ENCODE measurements at places on chromosomes 16 and 17.

DNA sequence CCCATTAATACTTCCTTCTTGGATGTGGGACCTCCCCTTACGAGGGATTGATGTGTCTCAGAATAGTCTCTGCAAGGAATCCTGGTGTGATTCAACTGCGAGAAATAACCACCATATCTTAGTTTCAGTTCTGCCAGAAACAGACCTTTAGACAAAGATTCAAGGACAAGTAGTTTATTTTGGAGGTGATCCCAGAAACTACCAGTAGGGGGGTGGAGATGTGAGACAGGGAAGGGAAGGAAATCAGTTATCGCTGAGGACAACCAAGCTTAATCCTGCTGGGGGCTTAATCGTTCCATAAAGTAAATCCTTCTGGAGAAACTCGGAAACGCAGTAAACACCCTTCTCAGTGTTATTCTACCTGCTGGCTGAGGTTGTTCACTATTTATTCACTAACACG, 5.0 kb upstream of the SDR42E1 start:
- DNase-seq, result no peak

DNA sequence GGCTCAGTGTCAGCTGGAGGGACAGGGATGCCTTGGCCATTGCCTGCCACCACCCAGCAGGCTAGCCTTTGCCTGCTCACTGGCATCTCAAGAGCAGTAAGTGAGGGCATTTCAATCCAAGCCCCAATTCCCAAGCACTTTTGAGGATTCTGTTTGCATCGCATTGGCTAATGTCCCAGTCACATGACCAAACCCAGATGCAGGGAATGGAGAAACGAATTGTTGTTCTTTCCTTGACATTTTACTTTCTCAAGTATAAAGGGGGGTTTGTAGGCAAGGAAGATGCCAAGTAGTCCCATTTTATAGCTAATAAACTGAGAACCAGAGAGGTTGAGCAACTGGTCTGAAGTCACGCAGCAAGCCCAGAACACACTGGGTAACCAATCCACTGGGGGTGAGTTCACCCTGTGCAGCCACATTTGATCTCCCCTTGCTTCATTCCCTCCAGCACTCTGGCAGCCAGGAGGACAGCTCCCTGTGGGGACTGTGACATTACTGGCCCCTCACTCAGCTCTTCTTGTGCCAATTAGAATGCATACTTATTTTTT, 193.8 kb upstream of the CACNG3 start:
- no peak for DNase-seq

DNA sequence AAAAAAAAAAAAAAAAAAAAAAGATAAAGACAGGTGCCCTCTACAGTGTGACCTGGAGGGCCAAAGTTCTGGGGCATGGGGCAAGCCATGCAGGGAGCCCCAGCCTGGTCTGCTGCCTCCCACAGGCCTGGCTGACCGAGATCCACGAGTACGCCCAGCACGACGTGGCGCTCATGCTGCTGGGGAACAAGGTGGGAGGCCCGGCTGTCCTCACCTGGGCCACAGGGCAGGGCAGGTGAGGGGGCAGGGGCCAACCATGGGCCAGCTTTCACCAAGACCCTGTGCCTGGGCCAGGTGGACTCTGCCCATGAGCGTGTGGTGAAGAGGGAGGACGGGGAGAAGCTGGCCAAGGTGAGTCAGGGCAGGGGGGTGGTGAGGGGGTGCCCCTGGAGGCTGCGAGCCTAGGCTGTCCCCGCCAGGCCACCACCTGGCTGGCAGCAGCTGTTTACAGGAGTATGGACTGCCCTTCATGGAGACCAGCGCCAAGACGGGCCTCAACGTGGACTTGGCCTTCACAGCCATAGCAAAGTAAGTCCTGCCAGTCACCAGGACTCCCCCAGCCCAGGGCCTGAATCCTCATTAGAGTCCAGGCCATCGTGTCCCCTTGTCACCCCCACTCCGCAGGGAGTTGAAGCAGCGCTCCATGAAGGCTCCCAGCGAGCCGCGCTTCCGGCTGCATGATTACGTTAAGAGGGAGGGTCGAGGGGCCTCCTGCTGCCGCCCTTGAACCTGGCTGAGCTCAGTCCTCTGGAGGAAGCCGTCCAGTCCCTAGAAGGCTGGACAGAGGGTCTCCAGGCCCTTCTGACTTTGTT, 2.7 kb upstream of the TRAF7 start:
- DNase-seq, result no peak

DNA sequence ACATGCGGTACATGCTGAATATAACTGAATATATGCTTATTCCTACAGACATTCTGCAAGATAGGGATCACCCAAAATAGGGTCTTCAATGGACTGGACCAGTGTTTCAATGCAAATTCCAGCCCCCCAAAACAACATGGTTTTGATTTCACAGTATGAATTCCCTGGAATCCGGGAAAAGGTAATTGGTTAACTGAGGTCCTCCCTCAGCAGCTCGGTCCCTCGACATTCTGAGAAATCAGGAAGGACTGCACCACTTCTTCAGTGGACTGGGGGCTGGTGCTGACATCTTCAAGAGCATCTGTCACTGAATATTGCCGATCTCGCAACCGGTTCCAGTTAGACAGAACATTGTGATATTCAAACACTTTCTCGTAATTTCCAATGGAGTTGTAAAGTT, 25.1 kb downstream of the CHCT1 start:
- DNase-seq, result no peak

GRCh38 chr17:74407384-74407783, 24.5 kb upstream of the GPRC5C start:
- no peak for DNase-seq

GRCh38 chr17:913207-913606, 66.4 kb downstream of the NXN start:
- no peak for DNase-seq

DNA sequence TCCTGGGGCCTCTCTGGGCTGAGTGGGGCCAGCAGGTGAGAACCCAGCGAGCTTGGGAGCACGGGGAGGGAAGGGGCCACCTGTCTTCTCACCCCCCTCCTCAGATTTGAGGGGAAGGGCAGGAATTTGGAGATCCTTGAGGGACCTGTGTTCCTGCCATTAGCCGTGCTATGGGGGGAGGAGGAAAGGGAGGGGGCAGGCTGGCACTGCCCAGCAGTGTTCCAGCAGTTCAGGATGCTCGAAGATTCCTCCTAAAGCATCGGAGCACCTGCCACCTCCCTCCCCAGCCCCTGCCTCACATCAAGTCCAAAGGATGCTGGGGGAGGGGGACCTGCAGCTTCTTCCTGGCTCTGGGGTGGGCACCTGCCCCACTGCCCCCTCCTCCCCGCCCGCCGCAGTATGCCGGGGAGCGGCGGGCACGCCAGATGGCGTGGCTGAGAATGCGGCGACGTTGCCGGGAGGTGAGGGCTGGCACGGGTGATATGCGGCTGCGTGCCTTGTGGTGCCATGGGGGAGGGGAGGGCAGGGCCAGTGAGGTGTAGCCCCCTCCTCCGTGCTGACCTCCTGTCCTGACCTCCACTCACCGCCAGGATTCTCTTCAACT, 4.7 kb upstream of the NEUROD2 start:
- DNase-seq, result no peak

GRCh38 chr17:39167476-39167875, 1.5 kb upstream of the ARL5C start:
- DNase-seq, result no peak

DNA sequence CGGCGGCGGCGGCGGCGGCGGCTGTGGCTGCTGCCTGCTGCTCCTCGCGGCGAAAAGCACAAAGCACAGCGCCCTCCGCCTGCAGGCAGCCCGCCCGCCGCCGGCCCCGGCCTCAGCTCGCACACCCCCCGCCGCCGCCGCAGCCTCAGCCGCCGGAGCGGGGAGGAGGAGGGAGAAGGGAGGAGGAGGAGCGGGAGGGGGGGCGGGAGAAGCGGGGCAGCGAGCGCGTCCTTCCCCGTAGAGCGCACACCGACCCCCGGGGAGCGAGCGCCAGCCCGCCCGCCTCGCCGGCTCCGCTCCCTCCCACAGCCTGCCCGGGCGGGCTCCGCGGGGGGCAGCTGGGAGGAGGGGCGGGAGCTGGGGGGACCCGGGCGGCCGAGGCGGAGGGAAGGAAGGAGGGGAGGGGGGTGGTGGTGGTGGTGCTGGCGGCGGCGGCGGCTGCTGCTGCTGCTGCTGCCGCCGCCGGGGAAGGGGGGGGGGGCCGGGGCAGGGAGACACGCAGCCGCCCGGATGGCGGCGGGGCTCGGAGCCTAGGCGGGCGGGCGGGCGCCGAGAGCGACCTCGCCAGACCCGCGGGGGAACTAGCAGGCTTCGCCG, at the start of gene UBTF:
TSS of gene UBTF (minus strand) at position 60 of the 597 bp plus-strand sequence. CDS start 1,446 bp downstream, outside the sequence.
- DNase-seq, result peak; percentile 76

- no peak for DNase-seq
These were observed 966 bp downstream of the MIEN1 start for GRCh38 chr17:39729280-39729851.

DNA sequence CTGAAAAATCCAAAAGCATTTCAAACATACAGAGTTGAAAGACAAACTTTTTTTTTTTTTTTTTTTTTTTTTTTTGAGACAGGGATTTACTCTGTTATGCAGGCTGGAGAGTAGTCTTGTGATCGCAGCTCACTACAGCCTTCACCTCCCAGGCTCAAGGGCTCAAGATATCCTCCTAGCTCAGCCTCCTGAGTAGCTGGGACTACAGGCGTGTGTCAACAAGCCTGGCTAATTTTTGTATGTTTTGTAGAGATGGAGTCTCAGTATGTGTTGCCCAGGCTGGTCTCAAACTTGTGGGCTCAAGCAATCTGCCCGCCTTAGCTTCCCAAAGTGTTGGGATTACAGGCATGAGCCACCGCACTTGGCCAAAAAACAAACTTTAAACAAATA, 64.2 kb upstream of the KIFC3 start:
- DNase-seq, result no peak

- DNase-seq, result peak; percentile 83
These were observed 27.3 kb downstream of the TBC1D16 start for GRCh38 chr17:80008383-80008840.

- DNase-seq, result peak; percentile 66
These were observed 3.5 kb downstream of the ATP2A3 start for GRCh38 chr17:3960764-3961163.

DNA sequence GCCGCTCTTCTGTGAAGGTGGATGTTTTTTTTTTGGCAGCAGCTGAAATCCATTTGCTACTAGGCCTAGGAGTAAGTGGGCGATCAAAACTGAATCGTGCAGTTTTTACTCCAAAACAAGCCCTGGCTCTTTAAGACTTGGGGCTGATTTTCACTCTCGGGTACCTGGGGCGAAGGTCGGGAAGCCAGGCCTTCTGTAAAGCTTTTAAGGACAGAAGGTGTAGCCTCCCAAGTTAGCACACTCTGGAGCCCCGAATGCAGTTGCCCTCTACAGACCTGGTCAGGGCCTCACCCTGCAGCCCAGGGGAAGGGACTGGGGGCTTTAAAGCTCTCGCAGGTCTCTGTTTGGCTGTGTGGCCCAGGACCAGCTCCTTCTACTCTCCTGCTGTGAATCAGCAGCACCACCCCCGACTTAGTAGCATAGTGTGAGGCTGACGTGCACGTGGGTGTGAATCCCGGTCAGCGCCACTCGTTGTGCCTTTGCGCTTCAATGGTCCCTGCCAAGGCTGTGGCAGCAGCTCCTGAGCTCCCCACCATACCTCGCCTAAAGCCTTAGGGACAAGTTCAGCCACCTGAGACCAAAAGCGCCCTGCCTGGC, 49.9 kb downstream of the TMEM235 start:
- no peak for DNase-seq

- DNase-seq, result no peak
These were observed 11.2 kb downstream of the CASC3 start for GRCh38 chr17:40151414-40151963.

DNA sequence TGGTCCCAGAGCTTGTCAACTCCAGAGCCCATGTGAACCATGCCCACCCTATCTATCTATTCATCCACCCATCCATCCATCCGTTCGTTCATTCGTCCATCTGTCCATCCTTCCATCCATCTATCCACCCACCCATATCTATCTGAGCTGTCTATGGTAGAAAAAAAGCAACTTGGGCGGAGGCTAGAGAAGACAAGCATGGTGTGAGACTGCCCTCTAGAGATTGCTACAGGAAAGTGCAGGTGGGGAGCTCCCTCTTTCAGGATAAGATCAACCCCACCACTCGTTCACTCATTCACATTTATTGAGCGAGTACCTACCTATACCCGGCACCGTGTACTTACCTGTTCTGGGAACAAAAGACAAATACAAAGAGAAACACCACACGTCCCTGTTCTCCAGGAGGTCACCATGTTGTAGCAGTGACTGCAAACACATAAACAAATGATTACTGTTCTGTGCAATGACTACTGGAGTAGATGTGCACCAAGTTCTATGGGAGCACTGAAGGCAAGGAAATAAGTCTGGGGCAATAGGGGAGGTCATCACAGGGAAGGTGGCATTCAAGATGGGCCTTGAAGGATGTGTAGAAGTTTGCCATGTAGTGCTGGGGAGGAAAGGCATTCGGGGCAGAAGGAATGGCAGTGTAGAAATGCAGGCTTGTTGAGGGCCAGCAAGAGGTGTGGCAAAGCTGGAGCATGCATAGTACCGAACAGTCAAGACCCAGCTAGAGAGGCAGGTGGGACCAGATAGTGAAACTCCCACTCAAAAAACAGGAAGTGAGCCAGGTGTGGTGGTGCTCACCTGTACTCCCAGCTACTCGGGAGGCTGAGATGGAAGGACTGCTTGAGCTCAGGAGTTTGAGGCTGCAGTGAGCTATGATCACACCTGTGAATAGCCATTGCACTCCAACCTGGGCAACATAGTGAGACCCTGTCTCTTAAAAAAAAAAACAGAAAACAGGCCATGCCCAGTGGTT, 13.4 kb upstream of the ATP5MC1 start:
- DNase-seq, result no peak

GRCh38 chr16:27894386-27894785, 169.1 kb downstream of the GSG1L start:
- DNase-seq, result no peak

DNA sequence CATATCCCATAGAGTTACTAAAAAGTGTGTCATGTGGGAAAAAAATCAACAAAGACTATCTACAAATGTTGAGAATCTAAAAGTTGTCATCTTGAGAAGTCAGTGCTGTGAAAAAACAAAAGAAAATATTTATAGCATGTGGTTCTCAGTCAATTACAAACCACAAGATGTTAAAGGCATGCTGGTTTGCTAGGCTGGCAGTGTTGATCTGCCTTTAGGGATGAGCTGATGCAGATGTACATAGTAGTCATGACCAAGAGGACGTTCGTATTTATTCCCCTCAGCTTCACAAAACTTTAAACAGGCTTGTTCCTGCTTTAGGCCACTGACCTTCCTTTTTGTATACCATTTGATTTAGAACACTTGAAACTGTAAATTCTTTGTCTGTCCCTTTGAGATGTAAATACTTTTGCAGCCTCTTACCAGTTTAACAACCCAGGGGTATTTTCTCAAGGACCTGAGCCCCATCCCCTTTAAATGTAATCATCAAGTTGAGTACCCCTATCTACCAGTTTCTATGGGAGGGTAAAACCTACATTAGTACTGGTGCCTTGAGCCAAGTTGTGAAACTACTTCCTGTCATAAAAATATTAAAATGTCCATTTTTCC, 446.6 kb downstream of the KCNJ18 start:
- DNase-seq, result no peak

- DNase-seq, result no peak
These were observed 16.3 kb downstream of the ENPP7 start for GRCh38 chr17:79746889-79747507.

DNA sequence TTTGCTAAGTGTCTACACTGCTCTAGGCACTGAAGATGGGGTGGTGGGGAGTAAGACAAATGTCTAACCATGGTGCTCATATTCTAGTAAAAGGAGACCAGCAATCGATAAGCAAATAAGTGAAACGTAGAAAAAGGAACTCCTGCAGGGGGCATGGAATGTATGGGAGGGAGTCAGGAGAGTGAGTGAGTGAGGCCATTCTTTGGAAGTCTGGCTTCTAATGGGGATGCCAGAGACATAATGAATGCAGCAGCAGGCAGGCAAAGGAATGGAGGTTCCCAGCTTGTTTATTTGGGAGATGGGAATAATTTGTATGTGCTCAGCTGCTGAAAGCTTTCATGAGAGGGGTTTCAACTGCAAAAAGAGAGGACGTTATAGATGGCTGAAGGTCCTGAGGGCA, 216.4 kb upstream of the DYNLRB2 start:
- no peak for DNase-seq

Data from left cardiac atrium (tissue), 4 donors.